SK-MEL-5 (cell line): ENCODE measurements at places on chromosomes 7 and 10.

- no peak for DNase-seq
Observed at GRCh38 chr7:20793694-20794394, 7.2 kb upstream of the SP8 start.

DNA sequence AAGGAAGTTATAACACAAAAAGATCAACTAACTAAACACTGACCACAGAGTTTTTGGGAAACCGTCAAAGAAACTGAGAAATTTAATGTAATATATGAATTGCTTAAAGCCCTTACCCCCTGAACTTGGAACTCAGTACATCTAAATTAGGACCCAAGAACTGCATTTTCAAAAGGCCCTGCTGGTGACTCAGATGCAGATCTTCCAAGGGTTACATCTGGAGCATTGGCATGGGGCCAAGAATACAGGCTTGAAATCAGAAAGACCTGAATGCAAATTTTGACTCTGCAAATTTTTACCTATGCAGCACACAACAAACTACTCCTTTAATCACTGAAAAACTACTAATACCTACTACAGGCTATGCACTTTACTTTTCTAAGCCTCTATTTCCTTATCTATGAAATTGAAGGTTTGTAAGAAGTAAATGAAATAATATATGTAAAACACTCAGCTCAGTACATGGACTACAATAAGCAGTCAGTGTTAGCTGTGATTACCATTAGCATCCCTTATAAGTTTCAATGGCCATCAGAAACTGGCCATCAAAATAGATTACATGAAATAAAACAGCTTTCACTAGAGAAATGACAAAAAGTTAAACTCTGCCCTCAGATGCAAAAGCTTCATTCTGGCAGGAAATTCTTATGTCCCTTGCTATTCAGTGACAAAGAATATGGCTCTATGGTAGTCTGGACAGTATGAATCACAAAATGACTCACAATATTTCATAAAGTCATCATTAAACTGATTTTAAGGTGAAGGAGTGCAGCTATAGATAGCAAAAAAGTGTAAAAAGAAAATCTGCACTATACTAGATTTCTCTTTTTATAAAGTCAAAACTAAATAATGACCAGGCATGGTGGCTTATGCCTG lies 43.6 kb downstream of the NSUN6 start:
- peak; percentile 14 for DNase-seq

DNA sequence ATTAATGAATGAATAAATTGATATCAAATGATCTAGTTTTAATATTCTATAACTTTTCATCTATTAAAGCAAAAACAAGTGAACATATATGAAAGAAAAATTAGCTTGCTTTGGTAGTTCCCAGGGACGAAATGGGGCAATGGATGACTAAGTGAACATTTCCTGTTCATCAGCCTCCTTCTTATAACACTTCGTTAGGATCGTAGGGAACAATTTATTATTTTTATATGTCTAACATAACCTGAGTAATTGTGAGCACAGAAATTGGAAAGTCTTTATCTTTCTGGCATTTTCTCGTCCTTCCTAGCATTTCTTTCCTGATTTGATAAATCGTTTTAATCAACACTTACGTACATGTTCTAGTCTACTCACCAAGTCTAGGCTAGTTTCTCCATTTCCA lies 59.1 kb upstream of the PPP1R3C start:
- no peak for DNase-seq

GRCh38 chr7:128879939-128880746 lies 17.5 kb downstream of the ATP6V1F start:
- peak; percentile 79 for DNase-seq

- DNase-seq, result no peak
Observed at GRCh38 chr10:124625831-124626238, 118.3 kb downstream of the FAM53B start.

DNA sequence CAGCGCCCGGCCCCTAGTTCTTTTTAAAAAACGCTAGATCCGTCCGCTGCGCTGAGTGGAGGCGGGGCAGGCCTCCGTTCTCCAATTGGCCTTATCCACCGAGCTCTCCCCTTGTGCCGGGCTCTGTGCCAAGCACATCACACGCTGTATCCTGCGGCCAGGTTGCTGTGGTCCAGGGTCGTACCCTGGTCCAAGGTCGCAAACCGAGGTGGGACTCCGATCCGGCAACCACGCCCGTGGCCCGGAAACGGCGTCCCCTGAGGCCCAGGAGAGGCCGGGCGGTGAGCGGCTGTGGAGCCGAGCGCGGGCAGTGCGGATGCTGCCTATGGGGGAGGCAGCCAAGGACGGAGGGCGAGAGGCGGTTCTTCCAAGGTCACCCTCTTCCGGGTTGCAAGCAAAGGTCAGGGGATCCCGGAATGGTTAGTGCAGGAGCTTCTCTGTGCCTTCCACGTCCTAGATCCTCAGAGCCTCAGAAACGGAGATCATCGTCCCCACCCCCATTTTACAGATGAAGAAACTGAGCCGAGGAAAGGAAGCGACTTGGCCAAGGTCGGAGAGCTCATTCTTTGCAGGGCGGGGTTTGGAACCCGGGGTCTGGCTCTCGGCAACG lies 72.4 kb upstream of the LRRC4 start:
- DNase-seq, result no peak

- DNase-seq, result peak; percentile 40
Observed at GRCh38 chr10:101217450-101218281, 11.6 kb downstream of the LBX1 start.

GRCh38 chr10:99330347-99330924 lies 1.3 kb downstream of the CNNM1 start:
- no peak for DNase-seq

DNA sequence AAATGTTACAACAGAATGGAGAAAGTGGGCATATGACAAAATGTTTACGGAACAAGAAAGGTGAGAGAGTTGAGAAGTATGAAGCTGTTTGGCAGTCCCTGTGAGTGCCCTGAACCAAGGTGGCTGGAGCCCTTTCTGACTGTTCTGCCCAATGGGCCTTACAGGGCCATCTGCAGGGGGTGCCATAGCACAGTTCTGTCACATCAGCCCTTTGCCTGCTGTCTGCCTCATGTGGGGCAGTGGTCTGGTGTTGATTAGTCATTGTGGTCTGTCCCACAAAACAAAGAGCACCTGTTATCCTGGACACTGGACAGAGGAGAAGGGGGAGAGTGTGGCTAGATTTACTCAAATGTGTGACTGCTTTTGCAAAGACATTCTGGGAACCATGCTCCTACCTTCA lies 51.5 kb upstream of the OSBPL3 start:
- DNase-seq, result peak; percentile 79

DNA sequence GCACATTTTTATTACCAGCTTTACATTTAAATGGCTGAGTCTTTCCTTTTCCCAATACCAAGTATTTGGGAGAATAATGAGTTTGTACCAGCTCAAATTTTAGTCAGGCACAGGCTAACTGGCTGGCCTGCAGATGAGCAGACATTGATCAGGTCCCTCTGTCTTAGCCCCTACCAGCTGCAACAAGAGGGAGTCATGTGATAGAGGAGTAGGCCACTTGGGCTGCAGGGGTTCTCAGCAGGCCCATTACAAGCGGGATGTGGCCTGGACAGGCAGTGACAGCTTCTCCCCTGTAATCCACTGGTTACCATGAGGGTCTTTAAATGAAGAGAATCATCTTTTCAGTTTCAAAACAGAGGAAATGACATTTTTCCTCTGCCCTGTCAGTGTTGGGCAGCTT lies 283.6 kb downstream of the SUGCT start:
- DNase-seq, result no peak
